Renal pelvis (tissue), 12 donors: ENCODE measurements at places on chromosomes 12 and 14.

DNA sequence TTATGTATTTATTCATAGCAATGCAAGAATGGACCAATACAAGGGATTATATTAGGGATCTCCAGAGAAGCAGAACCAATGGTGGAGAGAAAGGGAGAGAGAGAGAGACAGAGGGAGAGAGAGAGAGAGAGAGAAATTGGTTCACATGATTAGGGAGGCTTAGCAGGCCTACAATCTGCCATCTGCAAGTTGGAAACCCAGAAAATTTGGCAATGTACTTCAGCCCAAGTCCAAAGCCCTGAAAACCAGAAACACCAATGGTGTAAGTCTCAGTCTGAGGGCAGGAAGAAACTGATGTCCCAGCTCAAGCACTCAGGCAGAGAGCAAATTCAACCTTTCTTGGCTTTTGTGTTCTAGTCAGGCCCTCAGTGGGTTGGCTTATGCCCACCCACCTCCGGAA is 48.7 kb upstream of the CMKLR1 start:
- DNase-seq: no peak

DNA sequence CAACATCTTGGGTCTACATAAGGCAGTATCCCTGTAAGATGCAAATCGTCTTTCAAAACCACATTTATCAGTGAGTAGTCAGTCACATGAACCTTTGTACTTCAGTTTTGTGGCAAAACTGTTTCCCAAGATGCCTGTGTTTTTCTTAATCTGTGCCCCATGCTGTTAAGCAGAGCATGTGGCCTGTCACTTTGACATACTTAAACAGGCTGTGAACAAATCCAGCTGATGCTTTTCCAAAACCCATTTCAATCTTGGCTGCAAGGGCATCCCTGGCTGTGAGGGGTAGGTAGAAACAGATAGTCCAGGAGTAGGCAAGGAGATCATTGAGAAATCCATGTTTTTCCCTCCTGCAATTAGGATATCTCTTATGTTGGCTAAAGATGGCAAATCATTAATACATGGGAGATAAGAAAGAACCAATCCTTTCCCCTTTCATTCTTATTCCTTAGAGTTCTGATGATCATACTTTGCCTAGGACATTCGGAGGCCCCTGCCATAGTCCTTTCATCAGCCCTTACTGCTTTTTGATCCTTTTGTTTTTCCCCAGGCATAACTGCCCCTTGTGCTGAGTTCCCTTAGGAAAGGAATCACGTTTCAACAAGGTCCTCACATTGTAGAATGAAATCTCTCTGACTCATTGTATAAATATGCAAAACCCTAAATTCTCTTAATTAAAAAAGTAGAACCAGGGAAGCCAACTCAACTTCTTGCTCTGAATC is 121.1 kb upstream of the EEA1 start:
- DNase-seq: no peak

DNA sequence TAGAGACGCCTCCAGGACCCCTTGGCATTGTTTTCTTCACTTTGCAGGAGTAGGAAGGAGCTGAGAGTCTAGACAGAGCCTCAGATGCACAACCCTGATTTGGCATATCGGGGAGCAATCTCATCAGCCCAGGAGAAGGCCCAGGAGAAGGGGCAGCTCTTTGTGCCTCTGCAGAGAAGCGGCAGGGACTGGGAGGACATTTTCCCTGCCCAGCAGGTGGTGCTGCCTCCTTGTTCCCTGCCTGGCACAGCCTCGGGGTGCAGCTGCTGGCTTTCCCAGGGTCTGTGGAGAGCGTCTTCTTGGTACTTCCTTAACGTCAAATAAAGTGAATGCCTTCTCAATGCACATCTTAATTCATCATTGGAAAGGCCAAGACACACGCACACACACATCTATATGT is 419.5 kb downstream of the TMEM121 start:
- no peak for DNase-seq

- DNase-seq: no peak
These were observed 18.3 kb downstream of the SLC38A2 start for GRCh38 chr12:46354111-46354801.
